Fibroblast of lung (primary cell): ENCODE measurements at places on chromosomes 1 and 21.

- peaks cover 44% of the 10 kb centered on the region for H3K36me3 ChIP-seq
- peaks cover under 1% of the 10 kb centered on the region for H3K4me1 ChIP-seq
- H3K27ac ChIP-seq = no peak overlapping the region
- no peak overlapping the region for H3K4me3 ChIP-seq
- no peak for DNase-seq
These were observed 86.1 kb upstream of the CD1D start for GRCh38 chr1:158094571-158094970.

DNA sequence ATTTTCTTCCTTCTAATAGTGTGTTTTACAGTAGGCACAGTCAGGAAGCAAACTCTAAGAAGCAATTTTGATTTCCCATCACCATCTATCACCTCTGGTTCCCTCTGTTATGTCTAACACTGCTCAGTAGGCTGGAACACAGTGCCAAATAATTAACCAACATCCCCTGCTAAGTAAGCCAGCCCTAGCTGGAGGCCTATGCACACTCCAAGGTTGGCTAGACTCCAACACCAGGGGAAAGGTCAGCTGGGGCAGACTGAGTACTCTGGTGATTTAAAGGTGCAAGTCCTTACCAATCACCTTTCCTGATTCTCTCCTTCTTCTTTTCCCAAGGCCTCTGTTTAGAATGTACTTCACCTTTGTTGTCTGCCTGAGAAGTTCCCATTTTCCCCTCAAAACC, 46.5 kb upstream of the BEND5 start:
- no peak for DNase-seq
- H3K27ac ChIP-seq = no peak overlapping the region

GRCh38 chr1:238153253-238153652, 262.5 kb upstream of the ZP4 start:
- H3K36me3 ChIP-seq = no peaks in the 10 kb centered on the region
- no peak for DNase-seq
- H3K4me3 ChIP-seq = no peak overlapping the region
- no peak overlapping the region for H3K27ac ChIP-seq
- H3K27me3 ChIP-seq = no peaks in the 10 kb centered on the region

DNA sequence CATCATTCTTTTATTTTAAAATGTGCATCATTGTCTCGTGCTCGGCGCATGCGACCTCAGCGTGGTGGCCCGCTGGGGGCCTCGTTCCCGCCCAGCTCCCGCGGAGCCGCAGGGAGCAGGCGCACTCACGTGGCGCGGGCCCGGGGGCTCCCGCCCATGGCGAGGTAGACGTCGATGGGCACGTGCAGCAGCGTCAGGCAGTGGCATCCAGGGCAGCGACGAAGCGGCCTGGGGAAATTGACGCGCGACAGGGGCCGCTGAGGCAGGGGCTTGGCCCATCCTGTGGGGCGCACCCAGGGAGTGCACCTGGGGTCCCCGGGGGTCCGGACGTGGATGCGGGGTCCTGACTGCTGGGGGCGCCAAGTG, 994 bp downstream of the FAM229A start:
- DNase-seq = no peak
- no peak overlapping the region for H3K4me3 ChIP-seq
- H3K36me3 ChIP-seq = peaks cover 7% of the 10 kb centered on the region
- peaks cover 2% of the 10 kb centered on the region for H3K4me1 ChIP-seq

GRCh38 chr21:34365809-34366208, 2.0 kb downstream of the KCNE2 start:
- H3K27me3 ChIP-seq = peaks cover 2% of the 10 kb centered on the region
- H3K27ac ChIP-seq = no peak overlapping the region
- H3K4me3 ChIP-seq = no peak overlapping the region
- H3K36me3 ChIP-seq = no peaks in the 10 kb centered on the region
- H3K4me1 ChIP-seq = no peaks in the 10 kb centered on the region
